ENCODE measurements at places on chromosomes 1 and 21.

DNA sequence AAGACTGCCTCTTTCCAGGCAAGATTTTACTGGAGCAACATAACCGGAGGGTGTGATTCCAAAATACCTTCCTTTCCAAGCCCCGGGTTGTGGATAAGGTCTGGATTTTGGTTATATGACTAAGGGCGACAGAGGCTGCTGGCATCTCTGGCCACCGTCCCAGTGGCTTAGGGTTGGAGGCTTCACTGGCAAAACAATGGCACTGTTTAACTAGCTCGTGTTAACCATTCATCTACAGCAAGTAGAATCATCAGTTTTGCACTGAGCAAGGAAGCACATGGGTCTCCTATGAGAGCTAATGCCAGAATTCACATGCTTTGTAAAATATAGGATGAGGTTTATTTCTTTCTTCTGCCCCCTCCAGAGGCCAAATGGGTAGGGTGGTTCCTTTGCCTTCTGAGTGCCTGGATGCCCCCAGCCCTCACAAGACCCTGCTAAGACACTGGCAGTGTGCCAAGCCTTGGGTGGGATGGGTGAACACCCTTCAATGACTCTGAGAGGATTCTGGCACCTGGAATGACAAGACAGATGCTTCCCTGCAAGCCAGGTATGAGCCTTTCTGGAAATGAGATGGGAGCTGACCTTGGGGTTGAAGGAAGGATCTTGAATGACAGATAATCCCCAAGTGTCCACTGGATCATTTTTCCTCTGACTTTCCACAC is 36.8 kb downstream of the DHCR24 start:
- no peak for DNase-seq

DNA sequence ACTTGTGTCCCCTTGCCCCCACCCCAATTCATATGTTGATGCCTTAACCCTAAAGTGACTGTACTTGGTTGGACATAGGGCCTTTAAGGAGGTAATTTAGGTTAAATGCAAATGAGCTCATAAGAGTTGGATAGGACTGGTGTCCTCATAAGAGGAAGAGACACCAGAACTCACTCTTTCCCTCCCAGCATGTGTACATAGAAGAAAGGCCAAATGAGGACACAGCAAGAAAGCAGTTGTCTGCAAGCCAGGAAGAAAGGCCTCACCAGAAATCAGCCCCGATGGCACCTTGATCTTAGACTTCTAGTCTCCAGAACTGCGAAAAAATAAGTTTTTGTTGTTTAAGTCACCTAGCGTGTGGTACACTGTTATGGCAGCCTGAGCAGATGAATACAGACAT is 45.5 kb downstream of the RAB3GAP2 start:
- DNase-seq, result no peak

DNA sequence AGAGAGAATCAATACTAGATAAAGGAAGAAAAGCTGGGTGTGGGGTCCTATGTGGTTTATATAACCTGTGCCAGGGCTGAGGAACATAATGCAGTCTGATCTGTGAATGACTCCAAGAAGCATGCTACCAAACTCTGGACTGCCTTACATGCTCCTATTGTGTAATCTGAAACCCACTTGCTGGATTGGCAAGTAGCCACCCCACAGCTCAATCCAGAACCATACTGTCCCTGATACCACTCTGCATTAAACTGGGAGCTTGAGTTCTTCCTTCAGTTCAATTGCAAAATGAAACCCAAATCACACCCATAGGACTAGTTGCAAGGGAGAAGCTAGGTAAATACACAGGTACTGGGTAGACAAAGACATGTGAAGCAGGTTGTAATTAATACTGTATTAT is 115.4 kb upstream of the NEGR1 start:
- DNase-seq, result no peak

DNA sequence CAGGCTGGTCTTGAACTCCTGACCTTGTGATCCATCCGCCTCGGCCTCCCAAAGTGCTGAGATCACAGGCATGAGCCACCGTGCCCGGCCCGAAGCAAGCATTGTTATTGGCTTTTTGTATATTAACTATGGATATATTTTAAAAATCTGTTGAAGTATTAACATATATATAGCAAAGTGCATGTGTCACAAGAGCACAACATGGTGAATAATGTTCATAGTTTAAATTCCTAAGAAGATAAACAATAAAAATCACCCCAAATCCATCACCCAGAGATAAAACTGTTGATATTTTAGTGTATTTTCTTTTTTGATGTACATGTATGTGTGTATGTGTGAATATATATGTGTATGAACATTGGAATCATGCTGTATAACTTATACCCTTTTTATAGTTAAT is 9.1 kb upstream of the FOXE3 start:
- DNase-seq, result no peak

- DNase-seq, result no peak
These were observed 25.6 kb downstream of the RUNX1 start for GRCh38 chr21:35023396-35024070.

- DNase-seq, result no peak
These were observed 63.9 kb downstream of the UCK2 start for GRCh38 chr1:165891111-165891860.

DNA sequence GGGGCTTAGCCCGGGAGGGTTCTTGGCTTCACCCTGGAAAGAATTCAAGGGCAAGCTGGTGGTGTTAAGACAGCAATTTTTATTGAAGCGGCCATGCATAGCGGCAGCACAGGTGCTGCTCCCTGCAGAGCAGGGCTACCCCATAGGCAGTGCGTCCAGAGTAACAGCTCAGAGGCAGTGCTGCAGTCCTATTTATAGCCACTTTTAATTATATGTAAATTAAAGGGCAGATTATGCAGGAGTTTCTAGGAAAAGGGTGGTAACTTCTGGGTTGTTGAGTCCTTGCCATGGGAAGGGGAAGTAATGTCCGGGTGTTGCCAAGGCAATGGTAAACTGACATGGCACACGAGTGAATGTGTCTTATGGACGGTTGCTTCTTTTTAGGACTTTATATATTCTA is 57.0 kb downstream of the VPS26C start:
- no peak for DNase-seq

GRCh38 chr1:226474443-226475141 is 66.7 kb upstream of the PARP1 start:
- DNase-seq, result no peak

GRCh38 chr1:100730130-100730529 is 10.6 kb downstream of the VCAM1 start:
- no peak for DNase-seq

- DNase-seq, result no peak
These were observed 21.4 kb downstream of the ARHGAP29 start for GRCh38 chr1:94215955-94216354.

- DNase-seq, result no peak
These were observed 20.7 kb upstream of the S100A2 start for GRCh38 chr1:153586347-153586746.

- DNase-seq, result no peak
These were observed 98.0 kb downstream of the KCNJ15 start for GRCh38 chr21:38354746-38355145.
